ENCODE measurements at places on chromosomes 2 and 18.

DNA sequence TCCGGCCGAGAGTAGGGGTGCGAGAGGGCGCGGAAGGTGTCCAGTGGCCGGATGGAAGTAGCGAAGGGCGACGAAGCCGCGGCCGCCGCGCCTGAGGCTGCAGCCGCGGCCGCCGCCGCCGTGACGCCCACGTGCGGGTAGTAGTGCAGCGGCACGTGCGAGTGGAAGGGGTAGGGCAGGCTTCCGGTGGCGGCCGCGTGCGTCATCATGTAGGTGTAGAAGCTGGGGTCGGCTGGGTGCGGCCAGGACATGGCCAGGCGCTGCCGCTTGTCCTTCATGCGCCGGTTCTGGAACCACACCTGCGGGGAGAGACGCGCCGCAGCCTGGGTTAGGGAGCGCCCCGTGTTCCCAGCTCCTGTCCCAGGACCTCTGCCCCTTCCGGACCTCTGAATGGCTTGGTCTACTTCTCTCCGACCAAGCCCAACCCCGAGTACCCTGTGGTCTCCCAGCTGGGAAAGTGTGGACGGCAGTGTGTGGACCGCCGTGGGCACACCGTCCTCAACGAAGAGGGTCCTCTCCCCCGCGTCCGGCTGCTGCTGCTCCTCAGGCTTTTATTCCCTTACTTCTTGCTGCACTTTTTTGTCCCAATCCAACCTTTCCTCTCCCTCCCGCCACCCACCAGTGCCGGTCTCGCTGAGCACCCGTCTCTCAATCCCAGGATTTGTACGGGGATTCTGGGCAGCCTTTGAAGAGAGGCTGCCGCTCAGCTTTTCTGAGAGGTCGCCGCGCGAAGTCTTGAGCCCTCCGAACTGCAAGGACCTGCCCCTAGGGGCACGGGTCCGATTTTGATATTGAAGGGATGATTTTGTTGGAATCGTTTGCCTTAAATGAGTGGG lies 3.0 kb downstream of the EVX2 start:
- DNase-seq = no peak

GRCh38 chr2:61670591-61671501 lies 132.7 kb upstream of the XPO1 start:
- DNase-seq = no peak

- no peak for DNase-seq
Measured at GRCh38 chr2:65186093-65186868, 41.4 kb upstream of the ACTR2 start.

- no peak for DNase-seq
Measured at GRCh38 chr2:15348045-15348444, 213.1 kb downstream of the NBAS start.

DNA sequence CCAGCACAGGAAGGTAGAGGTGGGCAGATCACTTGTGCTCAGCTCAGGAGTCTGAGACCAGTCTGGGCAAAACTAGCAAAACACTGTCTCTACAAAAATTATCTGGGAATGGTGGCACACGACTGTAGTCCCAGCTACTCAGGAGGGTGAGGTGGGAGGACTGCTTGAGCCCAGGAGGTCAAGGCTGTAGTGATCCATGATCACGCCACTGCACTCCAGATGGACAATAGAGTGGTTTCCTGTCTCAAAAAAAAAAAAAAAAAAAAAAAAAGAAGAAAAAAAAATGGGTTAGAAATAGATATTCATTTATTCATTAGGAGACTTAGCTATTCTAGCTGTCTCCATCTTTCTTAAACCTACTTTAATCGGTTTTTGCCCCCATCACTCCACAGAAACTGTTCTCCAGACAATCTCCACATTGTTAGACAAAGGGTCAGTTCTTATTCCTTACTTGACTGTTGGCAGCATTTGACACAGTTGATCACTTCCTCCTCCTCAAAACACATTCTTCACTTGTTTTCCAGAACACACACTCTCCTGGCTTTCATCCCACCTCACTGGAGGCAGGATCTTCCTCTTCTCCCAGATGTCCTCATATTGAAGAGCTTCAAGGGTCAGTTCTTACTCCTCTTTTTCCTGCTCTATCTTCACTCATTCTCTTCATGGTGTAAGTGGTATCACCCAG lies 103.1 kb downstream of the DTNB start:
- no peak for DNase-seq

- DNase-seq = no peak
Measured at GRCh38 chr2:48971801-48972200, 182.5 kb downstream of the FSHR start.

- no peak for DNase-seq
Measured at GRCh38 chr2:109335631-109336176, 206.7 kb downstream of the SH3RF3 start.

DNA sequence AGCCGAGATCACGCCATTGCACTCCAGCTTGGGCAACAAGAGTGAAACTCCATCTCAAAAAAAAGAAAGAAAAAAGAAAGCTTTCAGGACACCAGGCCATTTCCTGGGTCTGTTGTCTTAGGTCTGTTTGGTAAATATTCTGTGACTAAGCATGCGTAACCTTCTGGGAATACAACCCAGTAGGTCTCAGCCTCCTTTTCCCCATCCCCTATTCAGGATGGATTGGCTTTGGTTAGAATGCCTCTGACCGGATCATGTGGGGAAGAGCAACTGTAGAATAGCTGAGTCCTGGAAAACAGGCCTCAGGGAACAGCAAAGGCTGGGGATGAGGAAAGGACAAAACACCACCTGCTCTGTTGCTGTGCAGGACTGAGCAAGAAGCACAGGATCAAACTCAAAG lies 1.6 kb upstream of the PDCL3 start:
- no peak for DNase-seq

- peak; percentile 24 for DNase-seq
Measured at GRCh38 chr2:113172721-113173541, 840 bp upstream of the PSD4 start.

Data from stimulated activated CD8-positive, alpha-beta memory T cell treated with anti-CD3 and anti-CD28 coated beads, Interleukin-4, amount 100 ng/mL, for 48 hours (primary cell).